Large intestine (tissue), 12 donors: ENCODE measurements at places on chromosomes 5 and 9.
A peak's percentile ranks its signal among the peaks of the same experiment; 100 is the strongest.

GRCh38 chr5:141800617-141801016 lies 77.6 kb downstream of the PCDH1 start:
- no peaks in the 10 kb centered on the region for H3K36me3 ChIP-seq
- no peak overlapping the region for H3K4me3 ChIP-seq
- H3K4me1 ChIP-seq = no peaks in the 10 kb centered on the region
- DNase-seq = no peak

DNA sequence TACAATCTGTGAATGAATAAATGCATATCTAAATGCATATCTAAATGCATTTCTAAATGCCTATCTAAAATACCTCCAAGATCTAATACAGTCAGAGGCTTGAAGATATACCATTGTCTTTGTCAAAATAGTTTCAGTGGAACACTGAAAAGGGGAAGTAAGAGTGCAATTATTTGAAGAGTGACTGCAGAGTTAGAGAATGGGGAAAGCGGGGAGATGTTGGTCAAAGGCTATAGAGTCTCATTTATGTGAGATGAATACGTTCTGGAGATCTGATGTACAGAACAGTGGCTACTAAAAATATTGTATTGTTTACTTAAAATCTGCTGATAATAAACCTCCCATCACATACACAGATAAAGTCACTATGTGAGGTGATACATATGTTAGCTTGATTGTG lies 1126.2 kb upstream of the CDH9 start:
- DNase-seq = no peak
- no peaks in the 10 kb centered on the region for H3K27me3 ChIP-seq
- no peaks in the 10 kb centered on the region for H3K36me3 ChIP-seq
- no peak overlapping the region for H3K4me3 ChIP-seq
- no peak overlapping the region for H3K27ac ChIP-seq

DNA sequence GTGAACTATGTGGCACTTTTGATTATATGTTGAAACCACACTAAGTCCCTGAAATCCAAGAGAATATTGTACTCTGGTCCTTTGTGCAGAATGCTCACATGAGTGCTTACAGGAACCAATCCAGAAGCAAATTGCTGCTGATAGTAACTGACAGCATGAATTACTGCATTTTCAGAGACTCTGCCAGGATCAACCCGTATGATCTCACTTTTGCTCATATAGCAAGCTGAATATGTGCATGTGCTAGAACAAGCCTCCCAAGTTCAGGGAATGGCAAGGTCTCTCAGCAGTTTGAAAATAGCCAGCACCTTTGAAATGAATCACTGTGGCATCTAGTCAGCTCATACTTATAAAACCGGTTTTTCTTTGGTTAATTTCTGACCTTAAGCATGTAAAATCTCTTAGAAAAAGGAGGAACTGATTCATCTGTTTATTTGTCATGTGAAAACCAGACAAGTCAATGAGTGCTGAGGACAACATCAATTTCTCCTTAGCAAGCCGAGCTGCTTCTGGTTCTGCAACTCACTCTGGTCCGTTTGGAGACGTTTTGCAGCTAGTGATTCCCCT lies 215.7 kb upstream of the ELL2 start:
- no peak overlapping the region for H3K4me3 ChIP-seq
- no peaks in the 10 kb centered on the region for H3K36me3 ChIP-seq
- H3K27ac ChIP-seq = peak overlapping the region; percentile 74

DNA sequence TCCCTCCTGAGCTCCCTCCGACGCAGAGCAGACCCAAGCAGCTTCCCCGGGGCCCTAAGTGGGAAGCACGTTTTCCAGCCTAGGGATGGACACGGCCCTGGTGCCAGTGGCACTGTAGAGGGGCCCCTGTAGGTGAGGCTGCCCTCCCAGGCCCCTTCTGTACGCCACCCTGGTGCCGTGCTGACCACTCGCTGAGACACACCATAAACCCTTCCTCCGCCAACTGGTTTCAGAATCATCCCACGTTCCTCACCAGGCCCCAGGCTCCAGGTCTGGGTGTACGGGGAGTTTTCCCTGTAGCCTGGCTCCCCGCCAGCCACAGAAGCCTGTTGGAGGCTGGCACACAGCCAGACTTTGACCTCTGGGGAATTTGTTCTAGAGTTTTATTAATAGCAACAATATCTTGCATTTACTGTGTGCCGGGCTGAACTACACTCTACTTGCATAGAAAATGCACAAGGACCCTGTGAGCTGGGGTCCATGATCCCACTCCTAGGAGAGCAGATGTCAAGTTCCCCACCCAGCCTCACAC lies 18.2 kb upstream of the WDR38 start:
- H3K27ac ChIP-seq = peak overlapping the region; percentile 72
- H3K27me3 ChIP-seq = no peaks in the 10 kb centered on the region
- peak; percentile 90 for DNase-seq
- peaks cover 15% of the 10 kb centered on the region for H3K4me1 ChIP-seq
- no peak overlapping the region for H3K4me3 ChIP-seq

DNA sequence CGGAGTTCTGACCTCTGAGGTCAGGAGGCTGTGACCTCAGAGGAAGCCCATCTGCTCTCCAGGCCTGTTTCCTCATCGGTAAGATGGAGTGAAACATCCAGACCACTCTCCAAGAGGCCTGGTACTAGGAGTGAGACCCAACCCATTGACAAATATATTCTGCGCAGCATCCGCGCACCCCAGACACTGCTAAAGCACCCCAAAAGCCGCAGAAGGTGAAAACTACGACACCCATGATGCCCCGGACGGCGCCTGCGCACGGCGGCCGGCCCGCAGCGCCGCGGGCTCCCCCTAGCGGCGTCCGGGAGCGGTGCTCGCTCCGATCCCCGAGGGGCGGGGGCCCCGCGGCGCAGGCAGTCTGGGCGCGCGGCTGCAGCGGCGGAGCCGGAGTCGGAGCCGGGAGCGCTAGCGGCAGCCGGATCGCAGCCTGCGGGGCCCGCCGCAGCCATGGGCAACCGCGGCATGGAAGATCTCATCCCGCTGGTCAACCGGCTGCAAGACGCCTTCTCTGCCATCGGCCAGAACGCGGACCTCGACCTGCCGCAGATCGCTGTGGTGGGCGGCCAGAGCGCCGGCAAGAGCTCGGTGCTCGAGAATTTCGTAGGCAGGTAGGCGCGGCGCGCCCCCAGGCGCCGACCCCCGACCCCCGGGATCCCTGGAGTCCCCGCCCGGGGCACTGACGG lies at the start of gene DNM1:
TSS of gene DNM1 (plus strand) at position 356 of the 683 bp plus-strand sequence. CDS start at position 448, 92 bp downstream.
- H3K4me3 ChIP-seq = peak within 1 kb of the TSS; percentile 70
- H3K27ac ChIP-seq = no peak within 1 kb of the TSS
- no peak for DNase-seq

GRCh38 chr9:83469722-83470121 lies 68.5 kb downstream of the FRMD3 start:
- peaks cover 45% of the 10 kb centered on the region for H3K4me1 ChIP-seq
- DNase-seq = no peak
- no peaks in the 10 kb centered on the region for H3K36me3 ChIP-seq
- no peaks in the 10 kb centered on the region for H3K27me3 ChIP-seq
- H3K27ac ChIP-seq = no peak overlapping the region

DNA sequence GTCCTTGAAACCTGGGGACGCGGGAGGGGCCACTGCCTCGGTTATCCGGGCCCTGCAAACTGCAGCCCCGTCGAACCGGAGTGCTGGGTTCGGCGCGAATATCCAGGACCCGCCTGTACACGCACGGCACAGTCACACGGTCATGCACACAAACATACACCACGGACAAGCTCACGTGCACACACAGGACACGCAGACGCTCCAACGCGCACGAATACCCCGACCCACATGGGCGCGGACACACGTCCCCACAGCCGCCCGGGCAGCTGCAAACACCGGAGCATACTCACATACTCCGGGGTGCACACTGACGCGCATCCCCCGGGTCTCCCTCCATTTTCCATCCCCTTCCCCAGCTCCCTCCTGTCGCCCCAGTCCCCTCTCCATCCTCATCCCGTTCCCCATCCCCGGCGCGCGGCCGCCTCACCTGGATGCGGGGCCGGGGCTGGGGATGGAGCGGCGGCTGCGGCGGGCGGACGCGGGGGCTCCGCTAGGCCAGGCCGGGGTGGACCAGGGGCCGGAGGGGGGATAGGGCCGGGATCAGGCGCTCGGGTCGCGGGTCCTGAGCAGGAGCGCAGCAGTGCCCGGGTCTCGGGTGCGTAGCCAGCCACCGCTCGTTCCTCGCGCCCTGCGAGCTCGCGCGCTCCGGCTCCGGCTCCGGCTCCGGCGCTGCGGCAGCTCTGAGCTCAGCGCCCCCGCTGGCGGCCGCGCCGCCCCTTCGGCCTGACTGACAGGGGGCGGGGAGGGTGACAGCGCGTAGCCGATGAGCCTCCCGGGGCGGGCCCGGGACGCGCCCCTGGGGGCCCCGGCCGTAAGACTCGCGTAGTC lies at the start of the genes EIF4E1B and SNCB:
TSS of gene EIF4E1B (plus strand) at position 823 of the 828 bp plus-strand sequence. CDS start 12,113 bp downstream, outside the sequence.
TSS of gene SNCB (minus strand) at position 682 of the 828 bp plus-strand sequence. CDS start 880 bp downstream, outside the sequence.
- H3K4me1 ChIP-seq = peaks cover 8% of the 10 kb centered on the region
- peak within 1 kb of the TSS; percentile 14 for H3K4me3 ChIP-seq
- H3K27me3 ChIP-seq = peaks cover 88% of the 10 kb centered on the region
- DNase-seq = no peak
- H3K27ac ChIP-seq = no peak within 1 kb of the TSS

- H3K27ac ChIP-seq = no peak overlapping the region
- H3K36me3 ChIP-seq = no peaks in the 10 kb centered on the region
- no peak for DNase-seq
- H3K4me1 ChIP-seq = no peaks in the 10 kb centered on the region
- H3K4me3 ChIP-seq = no peak overlapping the region
Measured at GRCh38 chr5:77423022-77423750, 68.9 kb downstream of the WDR41 start.

DNA sequence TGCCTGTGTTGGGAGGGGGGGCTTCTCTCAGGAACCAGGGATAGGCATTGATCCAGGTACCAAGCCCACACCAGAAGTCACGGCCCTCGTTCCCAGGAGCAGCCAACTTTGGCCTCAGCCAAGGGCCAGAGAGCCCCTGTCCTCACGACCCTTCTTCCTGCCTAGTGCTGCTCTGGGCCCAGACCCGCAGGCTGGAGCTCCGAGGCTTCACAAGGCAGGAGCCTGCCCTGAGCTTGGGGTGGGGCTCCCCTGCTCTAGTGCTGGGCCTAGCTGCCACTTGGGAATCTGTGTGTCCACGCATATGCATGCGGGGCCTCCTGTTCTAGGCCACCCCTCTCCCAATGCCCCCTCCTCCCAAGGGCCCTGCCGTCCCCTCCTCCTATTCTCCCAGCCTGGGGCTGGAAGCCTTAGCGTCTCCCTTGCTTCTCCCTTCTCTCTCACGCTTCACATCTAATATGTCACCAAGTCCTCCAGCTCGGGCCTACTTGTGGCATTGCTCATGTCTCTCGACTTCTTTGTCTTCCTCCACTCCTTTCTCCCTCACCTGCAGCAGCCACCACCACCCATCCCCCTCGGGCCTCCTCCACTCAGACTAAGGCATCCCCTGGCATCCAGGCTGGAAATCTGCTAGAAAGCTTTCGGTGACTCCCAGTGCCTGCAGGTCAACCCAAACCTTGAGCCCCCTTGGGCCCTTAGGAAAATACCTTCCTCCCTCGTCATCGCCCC lies 3.4 kb downstream of the UNC5A start:
- H3K36me3 ChIP-seq = no peaks in the 10 kb centered on the region
- no peak overlapping the region for H3K4me3 ChIP-seq
- peaks cover 91% of the 10 kb centered on the region for H3K27me3 ChIP-seq

DNA sequence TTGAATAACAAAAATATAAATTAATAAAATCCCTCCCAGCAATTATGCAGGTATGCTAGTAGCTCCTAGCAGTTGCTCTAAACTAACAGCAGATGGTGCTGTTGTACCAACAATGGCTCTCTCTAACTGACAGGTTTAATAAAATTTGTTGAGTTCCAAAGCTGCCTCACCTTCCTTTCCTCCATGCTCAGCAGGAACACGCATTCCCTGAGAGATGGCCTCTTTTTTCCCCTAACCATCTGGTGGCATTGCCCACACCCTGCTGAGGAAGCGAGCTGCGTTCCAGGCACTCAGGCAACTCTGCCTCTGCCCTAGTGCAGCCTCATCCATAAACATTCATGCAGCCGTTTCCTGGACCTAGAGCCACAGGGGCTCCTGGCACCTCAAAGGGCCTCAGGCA lies 106.2 kb downstream of the KLHL3 start:
- no peak overlapping the region for H3K4me3 ChIP-seq
- DNase-seq = peak; percentile 23
- no peaks in the 10 kb centered on the region for H3K4me1 ChIP-seq
- no peak overlapping the region for H3K27ac ChIP-seq

- no peaks in the 10 kb centered on the region for H3K27me3 ChIP-seq
- H3K4me1 ChIP-seq = no peaks in the 10 kb centered on the region
- no peak overlapping the region for H3K4me3 ChIP-seq
- no peak overlapping the region for H3K27ac ChIP-seq
- no peaks in the 10 kb centered on the region for H3K36me3 ChIP-seq
Measured at GRCh38 chr9:18847576-18848275, 185.3 kb downstream of the SAXO1 start.

GRCh38 chr9:127346584-127346983 lies 50.4 kb upstream of the SLC2A8 start:
- no peak for DNase-seq
- H3K27ac ChIP-seq = no peak overlapping the region
- H3K4me3 ChIP-seq = no peak overlapping the region
- no peaks in the 10 kb centered on the region for H3K27me3 ChIP-seq

DNA sequence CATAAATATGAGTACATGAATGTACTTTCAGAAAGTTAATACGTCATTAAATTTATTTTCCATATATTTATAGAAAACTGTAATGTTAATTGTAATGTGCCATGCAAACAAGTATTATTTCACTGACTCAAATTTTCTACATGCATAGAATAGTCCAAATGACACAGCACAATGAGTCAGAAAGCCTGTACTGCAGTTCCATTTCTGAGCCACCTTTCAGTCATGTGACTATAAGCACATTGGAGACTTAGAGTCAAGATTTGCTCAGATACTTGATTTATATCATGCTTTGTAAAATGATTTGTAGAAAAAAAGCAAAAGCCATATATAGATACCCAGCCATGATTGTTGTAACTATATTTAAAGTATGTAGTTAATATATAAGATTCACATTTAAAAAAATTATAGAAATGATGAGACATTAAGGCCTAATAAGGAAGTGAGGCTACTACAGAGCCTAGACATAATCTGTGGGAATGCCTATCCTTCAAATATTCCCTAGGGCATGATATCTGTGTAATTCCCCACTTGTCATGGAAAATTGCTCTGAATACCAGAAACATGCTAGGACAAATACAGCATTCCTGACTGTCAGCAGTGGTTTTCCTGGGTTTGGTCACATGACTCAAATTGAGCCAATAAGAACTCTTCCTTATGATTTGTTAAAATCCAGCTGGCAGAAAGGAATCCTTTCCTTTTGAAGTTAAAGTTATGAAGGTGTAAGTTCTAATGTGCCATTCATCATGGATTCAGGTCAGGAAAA lies 50.0 kb downstream of the PTPRD start:
- no peak overlapping the region for H3K4me3 ChIP-seq
- no peaks in the 10 kb centered on the region for H3K4me1 ChIP-seq
- no peak overlapping the region for H3K27ac ChIP-seq
- H3K27me3 ChIP-seq = no peaks in the 10 kb centered on the region
- no peaks in the 10 kb centered on the region for H3K36me3 ChIP-seq
- DNase-seq = no peak

GRCh38 chr9:97564291-97565175 lies 63.1 kb downstream of the TMOD1 start:
- no peaks in the 10 kb centered on the region for H3K36me3 ChIP-seq
- DNase-seq = no peak
- H3K4me1 ChIP-seq = peaks cover 2% of the 10 kb centered on the region
- no peak overlapping the region for H3K4me3 ChIP-seq
- H3K27ac ChIP-seq = no peak overlapping the region
